Neuronal stem cell (in vitro differentiated cells): ENCODE measurements at places on chromosomes 12 and 14.

GRCh38 chr14:52348776-52349175, 34.7 kb downstream of the PTGER2 start:
- DNase-seq = no peak

DNA sequence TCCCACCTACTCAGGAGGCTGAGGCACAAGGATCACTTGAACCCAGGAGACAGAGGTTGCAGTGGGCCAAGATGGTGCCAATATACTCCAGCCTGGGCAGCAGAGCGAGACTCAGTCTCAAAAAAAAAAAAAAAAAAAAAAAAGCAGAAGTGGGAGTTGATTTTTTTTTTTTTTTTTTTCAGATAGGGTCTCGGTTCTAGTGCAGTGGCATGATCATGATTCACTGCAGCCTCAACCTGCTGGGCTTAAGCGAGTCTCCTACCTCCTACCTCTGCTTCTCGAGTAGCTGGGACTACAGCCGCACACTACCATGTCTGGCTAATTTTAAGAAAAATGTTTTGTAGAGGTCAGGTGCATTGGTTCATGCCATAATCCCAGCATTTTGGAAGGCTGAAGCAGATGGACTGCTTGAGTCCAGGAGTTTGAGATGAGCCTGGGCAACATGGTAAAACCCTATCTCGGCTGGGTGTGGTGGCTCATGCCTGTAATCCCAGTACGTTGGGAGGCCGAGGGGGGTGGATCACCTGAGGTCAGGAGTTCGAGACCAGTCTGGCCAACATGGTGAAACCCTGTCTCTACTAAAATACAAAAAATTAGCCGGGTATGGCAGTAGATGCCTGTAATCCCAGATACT, 16.3 kb upstream of the HSP90AA1 start:
- DNase-seq = no peak

DNA sequence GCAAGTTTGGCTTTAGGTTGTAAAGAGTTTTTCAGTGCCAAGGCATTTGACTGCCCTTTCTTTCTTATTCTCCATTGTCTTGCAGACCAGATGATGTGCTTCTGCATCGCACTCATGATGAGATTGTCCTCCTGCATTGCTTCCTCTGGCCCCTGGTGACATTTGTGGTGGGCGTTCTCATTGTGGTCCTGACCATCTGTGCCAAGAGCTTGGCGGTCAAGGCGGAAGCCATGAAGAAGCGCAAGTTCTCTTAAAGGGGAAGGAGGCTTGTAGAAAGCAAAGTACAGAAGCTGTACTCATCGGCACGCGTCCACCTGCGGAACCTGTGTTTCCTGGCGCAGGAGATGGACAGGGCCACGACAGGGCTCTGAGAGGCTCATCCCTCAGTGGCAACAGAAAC, 64.3 kb downstream of the KCNMB4 start:
- no peak for DNase-seq

DNA sequence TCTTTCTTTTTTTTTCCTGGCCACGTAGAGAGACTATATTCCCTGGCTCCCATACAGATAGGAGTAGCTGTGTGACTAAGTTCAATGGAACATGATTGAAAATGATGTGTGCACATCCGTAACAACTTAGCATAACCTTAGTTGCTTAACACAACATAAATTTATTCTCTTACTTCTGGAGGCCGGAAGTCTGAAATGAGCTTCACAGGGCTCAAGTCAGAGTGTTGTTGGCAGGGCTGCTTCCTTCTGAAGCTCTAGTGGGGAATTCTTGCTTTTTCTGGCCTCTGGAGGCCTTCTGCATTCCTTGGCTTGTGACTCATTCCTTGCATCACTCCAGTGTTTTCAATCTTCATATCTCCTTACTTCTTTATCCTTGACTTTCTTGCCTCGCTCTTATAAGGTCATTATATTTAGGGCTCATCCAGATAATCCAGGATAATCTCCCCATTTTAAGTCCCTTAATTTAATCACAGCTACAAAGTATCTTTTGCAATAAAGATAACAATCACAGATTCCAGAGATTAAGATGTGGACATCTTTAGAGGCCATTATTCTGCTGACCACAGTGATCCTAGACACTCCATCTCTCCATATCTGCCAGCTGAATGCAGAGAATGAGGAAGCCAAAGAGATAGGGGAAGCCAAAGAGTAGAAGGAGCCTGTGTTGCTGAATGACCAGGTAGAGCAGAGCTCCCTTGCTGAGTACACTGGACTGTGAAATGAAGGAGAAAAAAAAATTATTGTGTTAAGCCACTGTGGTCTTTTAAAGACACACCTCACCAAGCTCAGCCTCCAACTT, 21.0 kb upstream of the SNX6 start:
- DNase-seq = no peak

- no peak for DNase-seq
Observed at GRCh38 chr12:62800707-62801400, 134.1 kb downstream of the PPM1H start.

GRCh38 chr12:72511906-72512305, 239.7 kb downstream of the TRHDE start:
- peak; percentile 36 for DNase-seq

DNA sequence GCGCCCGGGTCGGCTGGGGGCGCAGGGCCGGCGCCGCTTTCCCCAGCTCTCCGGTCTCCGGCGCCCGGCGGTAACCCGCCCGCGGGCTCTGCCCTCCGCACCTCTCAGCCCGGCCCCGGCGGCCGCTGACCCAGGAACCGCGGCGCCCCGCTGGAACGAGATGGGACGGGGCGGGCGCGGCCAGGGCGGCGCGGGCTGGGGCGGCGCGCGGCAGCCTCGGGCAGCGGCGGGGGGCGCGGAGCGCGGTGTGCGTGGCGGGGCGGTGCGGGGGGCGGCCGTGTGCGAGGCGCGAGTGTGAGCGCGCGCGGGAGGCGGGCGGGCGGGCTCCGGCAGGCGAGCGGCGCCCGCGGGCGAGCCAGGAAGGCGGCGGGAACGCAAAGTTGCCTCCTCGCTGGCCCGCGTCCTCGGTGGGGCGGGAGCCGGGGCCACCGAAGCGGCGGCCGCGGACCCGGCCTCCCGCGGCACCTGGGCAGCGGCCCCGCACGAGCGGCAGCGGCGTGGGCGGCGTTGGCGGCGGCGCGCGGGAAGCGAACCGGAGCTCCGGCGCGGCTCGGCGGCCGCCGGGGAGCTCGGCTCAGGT, 671 bp upstream of the DIO3 start:
- DNase-seq = no peak

DNA sequence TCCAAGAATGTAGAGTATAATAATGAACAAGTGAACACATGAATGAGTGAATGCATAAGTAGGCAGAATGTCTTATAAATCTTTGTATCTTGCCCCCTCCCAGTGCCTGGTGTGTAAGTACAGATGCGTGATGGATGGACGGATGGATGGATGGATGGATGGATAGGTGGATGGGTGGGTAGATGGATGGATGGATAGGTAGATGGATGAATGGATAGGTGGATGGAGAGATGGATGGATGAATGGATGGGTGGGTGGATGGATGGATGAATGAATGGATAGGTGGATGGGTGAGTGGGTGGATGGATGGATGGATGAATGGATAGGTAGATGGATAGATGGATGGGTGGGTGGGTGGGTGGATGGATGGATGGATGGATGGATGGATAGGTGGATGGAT, 74.4 kb downstream of the CLMN start:
- DNase-seq = no peak

DNA sequence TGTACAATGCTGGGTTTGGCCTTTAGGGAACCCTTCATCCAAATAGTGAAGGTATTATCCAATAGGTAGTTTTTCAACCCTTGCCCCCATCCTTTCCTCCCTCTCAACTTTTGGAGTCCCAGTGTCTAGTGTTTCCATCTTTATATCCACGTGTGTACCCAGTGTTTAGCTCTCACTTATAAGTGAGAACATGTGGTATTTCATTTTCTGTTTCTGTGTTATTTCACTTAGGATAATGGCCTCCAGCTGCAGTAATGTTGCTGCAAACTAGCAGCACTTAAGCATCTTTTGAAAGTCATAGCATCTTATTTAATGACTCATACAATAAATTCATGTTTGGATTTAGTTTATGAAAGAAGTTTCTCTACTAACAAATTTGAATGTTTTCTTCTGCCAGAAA, 442.5 kb downstream of the NELL2 start:
- DNase-seq = no peak

- no peak for DNase-seq
Observed at GRCh38 chr12:19411234-19412204, 27.8 kb upstream of the AEBP2 start.

- no peak for DNase-seq
Observed at GRCh38 chr12:92324849-92325500, 179.3 kb upstream of the BTG1 start.

DNA sequence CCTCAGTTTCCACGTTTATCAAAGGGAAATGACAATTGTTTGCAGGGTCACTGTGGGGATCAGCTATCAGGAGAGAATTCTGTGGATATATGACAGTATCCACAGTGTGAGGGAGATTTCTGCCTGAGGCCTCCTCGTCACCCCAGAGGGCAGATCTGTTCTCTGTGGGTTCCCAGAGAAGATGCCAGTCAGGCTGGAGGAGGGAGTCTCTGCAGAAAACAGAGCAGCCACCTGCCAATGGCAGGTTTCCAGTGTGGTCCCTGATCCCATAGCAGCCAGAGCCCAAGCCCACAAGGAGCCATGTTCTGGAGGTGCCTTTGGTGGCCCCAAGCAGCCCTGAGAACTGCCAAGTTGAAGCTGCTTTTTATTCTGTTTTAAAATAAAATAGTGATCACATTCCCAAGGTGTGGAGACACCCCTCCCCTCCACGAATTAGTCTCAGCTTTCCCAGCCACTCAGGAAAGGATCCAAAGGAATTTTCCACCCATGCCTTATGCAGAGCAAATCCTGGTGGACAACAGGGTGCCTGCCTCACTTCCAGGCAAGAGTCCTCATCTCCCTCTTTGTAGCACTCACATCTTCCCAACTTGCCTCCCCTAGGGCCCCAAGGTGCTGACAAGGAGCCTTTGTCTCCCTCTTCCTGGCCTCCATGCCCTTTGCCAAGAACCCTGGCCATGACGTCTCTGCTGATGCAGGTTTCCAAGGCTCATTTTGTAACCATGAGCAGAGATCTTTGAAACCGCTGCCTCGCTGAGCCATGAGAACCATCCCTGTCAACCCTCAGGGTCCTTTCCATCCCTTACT, 20.4 kb downstream of the CMKLR1 start:
- no peak for DNase-seq

DNA sequence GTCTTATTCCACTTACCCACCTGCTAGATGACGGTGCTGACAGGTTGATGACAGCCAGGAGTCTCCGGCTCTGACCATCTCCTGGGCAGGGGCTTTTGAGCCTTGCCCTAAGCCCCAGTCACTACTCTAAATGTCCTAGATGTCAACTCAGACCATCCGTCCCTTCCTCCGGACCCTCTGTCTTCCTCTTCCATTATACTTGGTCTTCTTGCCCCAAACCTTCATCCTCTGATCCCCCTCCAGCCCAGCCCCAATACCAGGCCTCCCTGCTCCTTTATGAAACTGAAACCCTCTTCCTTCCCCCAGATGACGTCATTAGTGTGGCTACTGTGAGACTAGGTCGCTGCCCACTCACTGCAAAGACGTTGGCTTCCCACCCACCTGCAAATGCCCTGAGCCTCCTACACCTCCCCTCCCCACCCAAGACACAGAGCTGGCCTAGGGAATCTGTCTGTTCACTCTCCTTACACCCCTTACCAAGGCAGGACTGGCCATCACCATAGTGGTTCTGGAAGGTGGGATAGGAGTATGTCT, 10.1 kb downstream of the KRT71 start:
- no peak for DNase-seq

- no peak for DNase-seq
Observed at GRCh38 chr12:29929295-29929694, 145.6 kb upstream of the TMTC1 start.

- no peak for DNase-seq
Observed at GRCh38 chr12:51004504-51004903, 21.7 kb downstream of the SLC11A2 start.

DNA sequence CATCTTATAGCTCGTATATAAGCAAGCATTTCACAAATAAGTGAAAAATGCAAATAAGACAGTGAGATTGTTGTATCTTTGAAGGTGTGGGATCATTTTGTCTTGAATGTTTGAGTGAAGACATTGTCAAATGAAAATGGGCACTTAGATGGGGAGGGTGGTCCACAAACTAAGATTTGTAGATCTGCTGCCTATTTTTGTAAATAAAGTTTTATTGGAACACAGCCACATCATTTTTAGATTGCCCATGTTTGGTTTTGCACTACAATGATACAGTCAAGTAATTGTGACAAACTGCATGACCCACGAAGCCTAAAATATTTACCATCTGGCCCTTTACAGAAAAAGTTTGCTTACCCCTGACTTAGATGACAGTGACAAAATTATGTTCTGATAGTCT, 156.7 kb downstream of the PAH start:
- no peak for DNase-seq

DNA sequence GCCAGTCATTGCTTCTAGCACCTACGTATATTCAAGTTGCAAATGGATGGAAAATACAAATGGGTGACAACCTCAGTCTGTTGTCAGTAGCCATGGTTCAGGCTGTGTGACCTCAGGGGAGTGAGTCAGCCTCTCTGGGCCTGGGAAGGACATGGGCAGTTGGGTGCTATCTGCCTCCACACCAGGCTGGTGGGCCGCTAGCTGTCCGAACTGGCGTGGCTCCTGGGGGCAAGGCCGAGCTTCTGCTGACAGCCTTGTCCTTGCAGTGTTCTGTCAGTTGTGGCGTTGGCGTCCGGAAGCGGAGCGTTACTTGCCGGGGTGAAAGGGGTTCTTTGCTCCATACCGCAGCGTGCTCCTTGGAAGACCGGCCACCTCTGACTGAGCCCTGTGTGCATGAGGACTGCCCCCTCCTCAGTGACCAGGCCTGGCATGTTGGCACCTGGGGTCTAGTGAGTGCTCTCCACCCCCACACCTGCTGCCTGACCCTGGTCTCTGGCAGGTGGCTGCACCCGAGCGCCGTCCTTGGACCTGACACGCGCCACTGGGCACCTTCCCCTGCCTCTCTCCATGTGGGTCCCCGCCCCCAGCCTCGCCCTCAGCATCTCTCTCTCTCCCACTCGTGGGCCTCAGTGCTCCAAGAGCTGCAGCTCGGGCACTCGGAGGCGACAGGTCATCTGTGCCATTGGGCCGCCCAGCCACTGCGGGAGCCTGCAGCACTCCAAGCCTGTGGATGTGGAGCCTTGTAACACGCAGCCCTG, 17.1 kb downstream of the PAPLN start:
- no peak for DNase-seq

DNA sequence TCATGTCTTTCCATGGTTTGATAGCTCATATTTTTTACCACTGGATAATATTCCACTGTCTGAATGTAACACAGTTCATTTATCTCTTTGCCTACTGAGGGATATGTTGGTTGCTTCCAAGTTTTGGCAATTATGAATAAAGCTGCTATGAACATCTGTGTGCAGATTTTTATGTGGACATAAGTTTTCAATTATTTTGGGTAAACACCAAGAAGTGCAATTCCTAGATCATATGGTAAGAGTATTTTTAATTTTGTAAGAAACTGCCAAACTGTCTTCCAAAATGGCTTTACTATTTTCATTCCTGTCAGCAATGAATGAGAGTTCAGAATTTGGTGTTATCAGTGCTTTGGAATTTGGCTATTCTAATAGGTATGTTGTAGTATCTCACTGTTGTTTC, 43.7 kb upstream of the SLC35F4 start:
- no peak for DNase-seq
